Activated naive CD8-positive, alpha-beta T cell treated with anti-CD3 and anti-CD28 coated beads, Interleukin-2, amount 10 ng/mL, durations not matched to agents 7 days and 5 days (primary cell): ENCODE measurements at places on chromosomes 6 and 20. TPM values are rescaled to one million over a fixed set of nuclear protein-coding genes. Genes with fewer than 3 reads are reported as not detected.

Gene TREM1
- not detected for total RNA-seq

Gene NEURL2
- total RNA-seq = 3.9 TPM

DNA sequence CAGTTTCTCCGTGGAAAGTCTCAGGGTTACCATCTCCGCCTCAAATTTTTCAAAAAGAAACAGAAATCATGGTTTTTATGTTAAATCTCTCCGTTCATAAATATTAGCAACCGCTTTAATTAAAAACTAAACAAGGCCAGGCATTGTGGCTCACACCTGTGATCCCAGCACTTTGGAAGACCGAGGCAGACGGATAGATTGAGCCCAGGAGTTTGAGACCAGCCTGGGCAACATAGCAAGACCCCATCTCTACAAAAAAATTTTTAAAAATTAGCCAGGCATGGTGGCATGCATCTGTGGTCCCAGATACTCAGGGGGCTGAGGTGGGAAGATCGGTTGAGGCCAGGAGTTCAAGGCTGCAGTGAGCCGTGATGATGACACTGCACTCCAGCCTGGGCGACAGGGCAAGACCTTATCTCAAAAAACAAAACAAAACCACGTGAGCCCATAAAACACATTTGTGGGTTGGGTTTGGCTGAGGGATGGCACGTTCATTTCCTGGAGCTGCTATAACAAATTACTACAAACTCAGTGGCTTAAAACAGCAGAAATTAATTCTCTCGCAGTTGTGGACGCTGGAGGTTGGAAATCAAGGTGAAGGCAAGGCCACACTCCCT is 223.2 kb downstream of the ZNF217 start:
- DNase-seq = no peak

DNA sequence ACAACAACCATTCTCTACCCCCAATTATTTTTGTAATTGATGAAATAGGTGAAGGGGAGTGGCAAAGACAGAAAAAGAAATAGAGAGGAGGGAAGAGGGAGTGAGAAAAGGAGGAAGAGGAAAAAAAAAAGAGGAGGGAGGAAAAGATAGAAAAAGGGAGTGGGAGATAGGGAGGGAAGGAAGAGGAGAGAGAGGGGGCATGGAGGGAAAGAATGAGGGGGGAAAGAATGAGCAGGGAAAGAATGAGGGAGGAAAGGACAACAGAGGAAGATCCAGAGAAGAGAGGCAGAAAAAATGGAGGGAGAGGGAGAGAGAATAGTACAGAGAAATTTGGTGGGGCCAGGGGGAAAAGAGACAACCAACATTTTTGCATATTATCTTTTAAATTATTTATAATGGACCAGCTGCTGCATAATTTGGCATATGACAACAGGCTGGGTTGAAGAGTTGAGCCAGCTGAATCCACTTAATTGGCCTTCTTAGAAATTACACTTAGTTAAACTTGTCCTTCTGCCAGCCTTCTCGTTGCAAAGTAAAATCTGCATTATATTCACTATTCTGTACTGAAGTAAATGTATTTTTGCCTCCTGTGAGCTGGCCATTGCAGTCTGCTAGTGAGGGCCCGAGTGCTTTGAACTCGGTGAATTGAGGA is 101.0 kb downstream of the ARHGAP18 start:
- no peak for DNase-seq

GRCh38 chr6:149168968-149169367 is 148.5 kb upstream of the TAB2 start:
- no peak for DNase-seq

GRCh38 chr6:56668158-56668557 is 25.5 kb upstream of the DST start:
- no peak for DNase-seq
